Keratinocyte (primary cell): ENCODE measurements at places on chromosomes 2 and 18.
A peak's percentile ranks its signal among the peaks of the same experiment; 100 is the strongest.

DNA sequence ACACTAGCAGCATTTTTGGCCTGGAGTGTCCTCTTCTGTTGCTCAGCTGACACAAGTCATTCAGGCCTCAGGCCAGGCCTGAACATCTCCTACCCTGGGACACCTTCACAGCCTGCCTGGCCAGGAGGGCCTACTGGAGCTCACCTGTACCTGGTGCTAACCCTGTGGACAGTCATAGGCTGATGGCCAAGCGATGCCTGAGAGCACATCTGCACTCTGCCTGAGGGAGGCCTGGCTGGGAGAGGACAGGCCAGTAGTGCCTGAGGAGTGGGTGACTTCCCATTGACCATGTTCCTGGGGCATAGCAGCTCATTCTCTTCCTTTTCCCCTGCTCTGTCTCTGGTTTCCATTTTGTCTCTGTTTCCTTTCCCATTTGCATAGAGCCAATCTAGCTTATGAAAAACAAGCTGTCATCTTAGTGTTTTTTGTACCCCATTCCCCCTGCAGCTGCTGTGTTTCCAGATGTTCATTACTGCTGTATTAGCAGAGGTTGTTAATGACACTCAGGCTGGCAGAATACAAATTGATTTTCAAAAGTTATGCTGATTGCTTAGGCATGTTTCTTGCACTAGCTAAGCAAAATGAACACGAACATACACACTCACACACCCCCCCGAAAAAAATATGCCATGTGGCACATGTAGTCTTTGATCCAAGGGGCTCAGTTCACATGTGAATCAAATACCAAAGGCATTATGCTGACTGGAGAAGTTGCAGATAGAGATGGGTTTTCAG is 149.7 kb upstream of the HS6ST1 start:
- no peak for DNase-seq

GRCh38 chr2:180776921-180777320 is 203.5 kb upstream of the UBE2E3 start:
- DNase-seq: no peak

DNA sequence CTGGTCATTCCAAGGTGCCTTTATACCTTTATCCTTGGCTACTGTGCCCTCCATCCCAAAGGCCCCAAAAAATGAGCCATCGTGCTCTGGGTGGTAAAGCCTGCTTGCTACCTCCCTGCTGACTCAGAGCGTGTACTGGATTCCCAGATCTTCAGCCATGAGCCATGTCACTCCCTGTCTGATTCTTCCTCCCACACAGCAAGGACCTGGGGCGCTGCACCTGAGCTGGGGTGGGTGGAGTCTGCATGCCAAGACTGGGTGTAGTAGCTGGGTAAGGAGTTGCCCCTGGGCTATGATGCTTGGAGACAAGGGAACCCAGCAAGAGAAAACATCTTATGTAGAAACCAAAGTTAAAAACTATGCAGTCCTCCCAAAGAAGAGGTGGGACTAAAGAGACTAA is 37.2 kb upstream of the APCDD1 start:
- peak; percentile 98 for DNase-seq

- no peak for DNase-seq
Measured at GRCh38 chr2:139296672-139297209, 516.6 kb upstream of the NXPH2 start.

GRCh38 chr2:8081130-8081529 is 600.7 kb upstream of the ID2 start:
- DNase-seq: no peak

GRCh38 chr2:1874950-1875349 is 130.6 kb upstream of the PXDN start:
- no peak for DNase-seq

- DNase-seq: no peak
Measured at GRCh38 chr2:169324581-169325260, 37.6 kb downstream of the LRP2 start.

DNA sequence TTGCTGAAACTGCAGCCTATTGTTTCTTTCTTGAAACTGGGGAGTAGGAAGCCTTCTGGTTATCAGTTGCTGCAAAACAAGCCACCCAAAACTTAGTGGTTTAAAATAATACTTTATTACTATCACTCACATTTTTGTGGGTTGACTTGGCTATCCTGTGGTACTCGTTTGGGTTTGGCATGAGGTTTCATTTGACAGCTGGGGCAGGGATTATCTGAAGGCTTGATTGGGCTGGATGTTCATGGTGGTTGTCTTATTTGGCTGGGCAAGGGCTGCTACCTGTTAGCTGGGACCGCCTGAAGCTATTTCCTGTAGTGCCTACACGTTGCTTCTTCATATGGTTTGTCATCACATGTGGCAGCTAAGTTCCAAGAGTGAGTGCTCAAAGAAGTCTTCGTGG is 122.3 kb downstream of the PLCL1 start:
- no peak for DNase-seq

DNA sequence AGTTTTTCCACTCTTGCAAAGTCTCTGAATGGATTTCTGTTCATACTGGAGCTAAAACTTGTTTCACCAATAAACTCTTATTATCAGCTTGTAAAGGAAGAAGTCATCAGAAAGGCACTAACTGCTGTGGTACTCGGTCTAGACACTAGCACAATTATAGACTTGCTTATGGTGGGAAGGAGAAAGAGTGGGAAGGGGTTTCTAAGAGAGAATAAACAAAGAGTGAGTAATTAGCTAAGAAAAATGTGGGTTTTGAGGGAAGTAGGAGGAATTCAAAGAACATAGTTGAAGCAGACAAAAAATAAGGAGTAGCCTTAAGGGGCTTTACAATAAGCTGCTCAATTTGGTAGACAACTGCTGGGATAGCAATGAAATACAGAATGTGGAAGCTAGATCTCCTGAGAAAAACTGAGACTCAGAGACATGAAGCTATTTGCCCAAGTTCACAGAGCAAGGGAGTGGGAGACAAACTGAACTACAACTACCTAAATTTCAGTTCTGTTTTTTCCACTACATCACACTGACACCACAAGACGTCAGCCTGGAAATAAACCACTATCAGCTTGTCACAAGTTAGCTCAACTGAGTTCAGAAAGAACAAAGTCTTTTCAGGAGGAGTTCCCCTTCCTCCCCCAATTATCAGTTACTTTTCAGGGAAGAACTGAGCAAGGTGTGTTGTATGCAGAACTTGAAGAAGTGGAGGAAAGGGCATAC is 59.7 kb downstream of the MAP4K3 start:
- DNase-seq: no peak

- no peak for DNase-seq
Measured at GRCh38 chr18:10241579-10241978, 212.9 kb upstream of the APCDD1 start.

GRCh38 chr2:129203331-129203730 is 776.1 kb upstream of the RAB6C start:
- no peak for DNase-seq

DNA sequence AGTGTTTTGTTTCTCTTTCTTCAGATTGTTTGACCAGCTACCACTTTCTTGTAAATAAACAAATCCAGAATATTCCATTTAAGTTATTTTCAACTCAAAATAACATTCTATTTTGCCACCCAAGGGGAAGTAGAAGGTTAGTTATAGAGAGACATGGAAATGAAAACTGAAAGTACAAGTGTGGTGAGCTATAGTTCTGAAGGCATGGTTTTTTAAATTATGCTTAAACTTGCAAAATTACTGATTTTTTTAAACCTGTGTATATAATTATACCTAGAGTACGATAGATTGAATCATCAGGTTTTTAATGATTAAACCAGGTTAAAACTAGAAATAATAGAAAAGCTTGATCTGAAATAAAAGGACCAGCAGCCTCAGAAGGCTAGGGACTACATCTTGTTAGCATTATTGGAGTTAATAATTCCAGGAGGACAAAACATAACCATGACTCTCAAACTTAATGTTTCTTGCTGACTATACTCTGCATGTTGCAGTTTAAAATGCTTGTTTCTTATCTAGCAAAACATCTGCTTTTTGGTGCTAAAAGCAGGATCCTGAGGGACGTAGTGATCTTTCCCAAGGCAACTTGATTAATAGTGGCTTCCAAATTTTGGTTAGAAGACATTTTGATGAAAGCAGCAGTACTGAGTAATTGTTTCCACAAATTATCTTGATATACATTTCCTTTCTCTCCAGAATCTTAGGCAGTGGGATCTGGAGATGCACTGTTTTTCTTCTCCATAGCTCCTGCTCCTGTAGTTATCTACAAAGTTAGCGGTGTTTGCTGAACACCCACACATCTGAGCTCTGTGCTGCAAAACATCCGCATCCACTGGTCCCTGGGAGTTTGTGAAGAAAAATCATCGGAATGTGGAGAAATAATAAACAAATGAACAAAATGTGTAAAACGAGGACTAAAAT is 327.2 kb upstream of the PKDCC start:
- no peak for DNase-seq

- no peak for DNase-seq
Measured at GRCh38 chr18:9135081-9135911, 1.3 kb upstream of the ANKRD12 start.

- DNase-seq: no peak
Measured at GRCh38 chr2:102615620-102616436, 3.5 kb upstream of the SLC9A2 start.

DNA sequence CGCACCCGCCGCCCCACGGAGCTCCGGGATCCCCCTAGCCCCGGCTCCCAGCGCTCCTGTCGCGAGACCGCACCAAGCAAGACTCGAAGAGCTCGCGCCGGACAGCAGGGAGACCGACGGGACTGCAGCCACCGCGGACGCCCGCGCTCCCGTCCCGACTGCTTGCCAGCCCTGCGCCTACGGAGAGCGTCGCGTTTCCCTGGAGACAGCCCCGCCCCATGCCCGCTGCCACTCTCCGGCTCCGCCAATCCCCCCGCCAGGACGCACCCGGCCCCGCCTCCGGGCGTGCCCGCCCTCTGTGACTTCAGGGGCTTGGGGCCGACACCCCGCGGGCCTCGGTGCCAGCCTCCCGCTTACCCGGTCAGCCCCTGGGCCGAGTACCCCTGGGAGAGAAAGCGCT is at the start of gene ANKMY1:
ANKMY1 (minus strand) TSS at position 181 of the 400 bp plus-strand sequence. CDS start 653 bp downstream, outside the sequence.
- no peak for DNase-seq

- DNase-seq: no peak
Measured at GRCh38 chr2:150374492-150374891, 113.0 kb downstream of the RND3 start.

- no peak for DNase-seq
Measured at GRCh38 chr2:15158100-15158499, 403.0 kb downstream of the NBAS start.
